CD14-positive monocyte (primary cell): ENCODE measurements at places on chromosomes 6 and 20. TPM values are rescaled to one million over a fixed set of nuclear protein-coding genes. Genes with fewer than 3 reads are reported as not detected.

Gene HTR1E
- not detected for polyA plus RNA-seq

Gene GJA10
- not detected for polyA plus RNA-seq

Gene LY6G6F
- polyA plus RNA-seq, result not detected

DNA sequence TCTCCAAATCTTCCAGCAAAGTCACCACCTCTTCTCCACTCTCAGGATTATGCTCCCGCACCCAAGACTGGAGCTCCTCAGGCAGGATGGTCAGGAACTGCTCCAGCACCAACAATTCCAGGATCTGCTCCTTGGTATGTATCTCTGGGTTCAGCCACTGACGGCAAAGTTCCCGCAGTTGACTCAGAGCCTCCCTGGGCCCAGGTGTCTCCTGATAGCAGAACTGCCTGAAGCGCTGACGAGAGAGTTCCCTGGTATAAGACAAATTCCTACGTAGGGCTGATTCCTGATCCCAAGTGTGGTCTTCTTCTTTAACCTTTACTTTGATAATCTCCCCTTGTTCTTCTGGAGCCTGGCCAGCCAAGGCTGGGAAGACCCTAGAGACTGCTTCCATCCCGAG lies 60.6 kb downstream of the GPX5 start:
- H3K4me3 ChIP-seq, result no peak overlapping the region
- H3K4me1 ChIP-seq, result no peaks in the 10 kb centered on the region
- peaks cover 63% of the 10 kb centered on the region for H3K27me3 ChIP-seq
- H3K27ac ChIP-seq, result no peak overlapping the region

DNA sequence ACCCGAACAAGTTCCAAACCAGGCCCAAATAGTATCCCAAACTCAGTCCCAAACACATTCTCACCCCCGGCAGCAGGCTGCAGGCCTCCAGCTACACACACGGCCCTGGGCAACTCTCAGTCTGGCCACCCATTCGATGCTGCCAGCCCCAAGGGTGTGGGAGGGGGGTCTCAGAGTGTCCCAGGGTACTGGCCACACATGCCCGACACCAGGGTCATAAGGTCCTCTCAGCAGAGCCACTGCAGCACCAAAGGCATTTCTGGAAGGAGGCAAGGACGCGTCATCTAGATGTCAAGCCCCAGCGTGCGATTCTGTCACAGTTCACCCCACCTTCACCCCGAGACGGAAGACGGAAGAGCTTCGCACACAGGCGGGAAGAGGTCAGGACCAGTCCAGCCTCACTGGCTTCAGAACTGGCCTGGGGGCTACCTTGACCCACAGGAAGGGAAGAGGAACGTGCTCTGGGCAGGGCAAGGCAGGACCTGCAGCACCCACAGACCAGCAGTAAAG lies 9.5 kb downstream of the MYL9 start:
- no peak overlapping the region for H3K4me3 ChIP-seq
- H3K4me1 ChIP-seq, result no peaks in the 10 kb centered on the region
- DNase-seq, result no peak
- no peaks in the 10 kb centered on the region for H3K27me3 ChIP-seq
- no peaks in the 10 kb centered on the region for H3K36me3 ChIP-seq
